T-cell (primary cell): ENCODE measurements at places on chromosomes 7 and 10. TPM values are rescaled to one million over a fixed set of nuclear protein-coding genes. Genes with fewer than 3 reads are reported as not detected.

The HNRNPA2B1 gene
- 414 TPM for total RNA-seq

DNA sequence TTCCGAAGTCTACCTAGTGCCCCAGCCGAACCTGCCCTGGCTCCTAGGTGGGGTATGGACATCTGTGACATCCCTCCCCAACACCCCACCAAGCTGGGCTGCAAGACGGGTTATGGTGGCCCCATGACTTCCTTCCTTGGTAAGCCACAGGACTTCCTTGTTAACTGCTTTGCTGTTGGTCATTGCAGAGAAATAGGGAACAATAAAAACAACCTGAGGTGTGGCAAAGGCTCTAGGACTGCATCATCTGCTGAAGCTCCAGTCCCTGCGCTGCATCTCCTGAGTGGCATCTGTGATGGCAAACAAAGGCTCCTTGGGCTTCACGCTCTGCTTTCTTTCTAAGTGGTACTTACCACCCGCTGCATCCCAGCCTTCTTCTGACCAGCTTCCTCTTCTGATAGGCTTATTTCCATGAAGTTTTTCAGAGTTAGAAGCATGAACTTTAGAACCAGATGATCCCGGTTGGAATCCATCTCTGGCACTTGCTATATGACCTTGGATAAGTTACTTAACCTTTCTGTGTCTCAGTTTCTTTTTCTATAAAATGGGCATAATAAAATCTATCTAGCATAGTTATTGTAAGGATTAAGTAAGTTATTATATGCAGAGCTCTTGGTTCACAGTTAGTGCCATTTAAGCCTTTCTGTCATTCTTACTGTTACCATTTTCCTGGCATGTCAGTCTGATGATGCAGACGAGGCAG is 216.8 kb downstream of the RPS24 start:
- DNase-seq = no peak

DNA sequence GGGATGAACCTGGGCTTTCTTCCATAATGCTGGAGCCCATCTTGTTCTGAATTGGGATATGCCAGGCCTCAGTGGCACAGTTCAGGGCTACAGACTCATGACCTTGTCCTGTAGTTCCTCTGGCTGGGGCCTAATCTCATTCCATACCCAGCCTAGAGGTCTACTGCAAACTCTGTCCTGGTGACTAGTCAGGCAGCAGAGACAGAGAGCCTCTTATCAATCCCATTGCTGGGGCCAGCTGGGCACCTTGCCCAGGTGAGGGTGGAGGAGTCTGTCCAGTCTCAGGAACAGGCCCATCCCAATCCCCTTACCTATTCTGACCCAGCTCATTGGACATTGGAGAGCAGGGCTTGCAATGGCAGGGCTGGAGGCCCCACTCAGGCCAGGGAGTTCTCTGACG is 28.0 kb upstream of the COMTD1 start:
- no peak for DNase-seq

GRCh38 chr7:121561717-121562116 is 165.6 kb upstream of the FAM3C start:
- DNase-seq = no peak

- DNase-seq = no peak
These were observed 338.4 kb downstream of the GLRX3 start for GRCh38 chr10:130474591-130474990.

DNA sequence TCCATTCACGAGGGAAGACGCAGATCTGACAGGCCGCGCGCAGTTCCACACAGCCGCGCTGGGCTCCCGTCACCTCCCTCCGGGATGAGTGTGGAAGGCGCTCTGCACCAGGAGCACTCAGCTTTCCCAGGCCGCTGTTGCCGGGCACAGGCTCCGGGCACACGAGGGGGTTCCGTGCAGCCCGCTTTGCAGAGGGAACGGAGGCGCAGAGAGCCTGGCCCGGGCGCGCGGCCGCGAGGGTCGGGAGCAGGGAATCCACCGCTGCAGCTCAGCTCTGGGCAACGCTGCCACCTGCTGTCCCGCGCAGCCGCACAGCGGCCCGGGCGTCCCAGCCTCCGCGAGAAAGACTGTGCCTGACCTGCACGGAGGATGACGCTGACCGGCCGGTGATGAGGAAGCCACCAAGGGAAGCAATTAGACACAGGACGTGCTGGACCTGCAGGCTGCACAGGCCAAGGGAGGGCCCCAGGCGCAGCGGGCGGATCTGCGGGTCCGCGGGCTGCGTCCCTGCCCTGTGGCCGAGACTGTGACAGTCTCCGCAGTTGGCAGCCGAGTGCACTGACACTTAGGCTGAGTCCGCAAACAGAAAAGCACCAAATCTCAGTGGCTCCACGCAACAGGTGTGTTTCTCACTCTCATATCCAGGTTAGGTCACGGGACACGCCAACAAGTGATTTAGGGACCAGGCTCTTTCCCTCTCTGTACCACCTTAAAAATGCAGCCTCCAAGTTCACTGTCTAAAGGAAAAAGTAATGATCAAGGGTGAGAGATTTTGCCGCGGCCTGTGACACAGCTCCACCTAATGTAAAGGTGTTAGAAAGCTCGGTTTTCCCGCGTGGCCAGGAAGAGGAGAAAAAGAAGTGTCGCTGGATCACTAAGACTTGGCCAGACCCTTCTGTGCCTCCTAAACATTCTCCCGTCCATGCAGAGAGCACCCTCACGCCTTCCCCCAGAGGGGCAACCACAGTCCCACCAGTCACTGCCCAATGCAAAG is 94.5 kb downstream of the SEC61G start:
- no peak for DNase-seq

GRCh38 chr7:155796381-155797261 is 15.6 kb downstream of the SHH start:
- peak; percentile 57 for DNase-seq

DNA sequence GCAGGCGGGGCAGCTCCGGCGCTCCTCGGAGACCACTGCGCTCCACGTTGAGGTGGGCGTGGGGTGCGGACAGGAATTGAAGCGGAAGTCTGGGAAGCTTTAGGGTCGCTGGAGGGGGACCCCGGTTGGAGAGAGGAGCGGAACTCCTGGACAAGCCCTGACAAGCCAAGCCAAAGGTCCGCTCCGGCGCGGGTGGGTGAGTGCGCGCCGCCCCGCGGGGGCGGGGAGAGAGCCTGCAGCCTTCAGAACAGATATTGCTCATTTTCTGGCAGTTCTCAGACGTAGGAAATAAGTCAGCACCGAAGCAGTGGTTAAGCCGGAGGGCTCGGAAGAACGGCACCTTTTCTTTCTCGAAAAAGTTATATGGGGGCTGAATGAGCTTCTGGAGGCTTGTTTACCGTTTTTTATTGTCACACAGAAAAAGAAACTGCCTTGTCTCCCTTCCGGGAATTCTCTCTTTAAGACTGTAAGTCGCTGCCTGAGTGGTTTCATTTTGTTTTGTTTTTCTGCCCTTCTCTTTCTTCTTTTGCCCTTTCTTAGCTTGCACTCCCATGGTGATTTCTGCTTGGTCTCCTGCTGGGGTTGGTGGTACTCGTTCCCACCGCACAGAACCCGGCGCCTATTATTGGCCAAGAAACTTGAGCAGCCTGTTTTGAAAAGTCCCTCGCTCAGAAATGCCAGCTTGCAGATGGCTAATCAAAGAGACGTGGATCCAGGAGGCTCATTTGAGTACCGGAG is 732 bp downstream of the FAS start:
- DNase-seq = peak; percentile 51

DNA sequence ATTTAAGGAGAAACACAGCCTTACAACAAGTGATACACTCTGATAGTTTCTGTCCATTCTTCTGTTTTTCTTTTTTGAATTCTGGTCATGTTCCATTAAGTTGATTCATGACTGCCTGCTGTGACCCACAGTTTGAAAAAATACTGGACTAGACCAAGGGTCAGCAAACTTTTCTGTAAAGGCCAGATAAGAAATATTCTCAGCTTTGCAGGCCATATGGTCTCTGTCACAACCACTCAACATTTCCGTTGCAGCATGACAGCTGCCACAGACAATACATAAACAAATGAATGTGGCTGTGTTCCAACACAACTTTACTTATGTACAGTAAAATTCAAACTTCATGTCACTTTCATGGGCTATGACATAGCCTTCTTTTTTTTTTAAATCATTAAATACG is 156.7 kb downstream of the PLXNA4 start:
- no peak for DNase-seq

DNA sequence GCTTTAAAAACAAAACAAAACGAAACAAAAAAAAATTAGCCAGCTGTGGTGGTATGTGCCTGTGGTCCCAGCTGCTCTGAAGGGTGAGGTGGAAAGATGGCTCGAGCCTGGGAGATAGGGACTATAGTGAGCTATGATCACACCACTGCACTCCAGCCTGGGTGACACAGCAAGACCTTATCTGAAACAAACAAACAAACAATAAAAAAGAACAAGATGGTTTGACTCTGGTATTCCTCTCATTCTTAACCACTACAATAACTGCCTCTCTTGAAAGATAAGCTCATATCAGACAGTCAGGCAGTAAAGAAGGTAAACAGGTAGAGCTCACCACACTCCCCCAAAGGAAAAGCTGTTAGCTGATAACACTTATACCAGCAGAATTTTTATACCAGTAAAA is 14.1 kb upstream of the DUSP5 start:
- no peak for DNase-seq

DNA sequence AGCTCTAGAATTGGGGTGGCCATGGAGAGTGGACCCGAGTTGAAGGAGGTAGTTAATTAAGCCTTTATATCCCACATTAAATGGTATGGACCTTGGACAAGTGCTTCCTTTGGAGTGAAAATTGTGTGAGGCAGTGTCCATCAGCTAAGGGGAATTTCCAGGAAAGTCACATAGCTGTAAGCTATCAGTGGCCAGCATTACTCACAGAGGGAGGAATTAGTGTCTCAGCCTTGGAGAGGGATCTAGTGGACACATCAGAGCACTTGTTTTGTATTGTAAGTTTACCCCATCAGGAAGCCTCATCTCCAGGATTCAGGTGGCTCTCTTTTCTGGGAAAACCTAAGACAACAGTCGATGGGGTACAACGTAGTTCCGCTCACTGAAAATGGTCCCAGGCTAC is 416.7 kb downstream of the TFEC start:
- DNase-seq = no peak

DNA sequence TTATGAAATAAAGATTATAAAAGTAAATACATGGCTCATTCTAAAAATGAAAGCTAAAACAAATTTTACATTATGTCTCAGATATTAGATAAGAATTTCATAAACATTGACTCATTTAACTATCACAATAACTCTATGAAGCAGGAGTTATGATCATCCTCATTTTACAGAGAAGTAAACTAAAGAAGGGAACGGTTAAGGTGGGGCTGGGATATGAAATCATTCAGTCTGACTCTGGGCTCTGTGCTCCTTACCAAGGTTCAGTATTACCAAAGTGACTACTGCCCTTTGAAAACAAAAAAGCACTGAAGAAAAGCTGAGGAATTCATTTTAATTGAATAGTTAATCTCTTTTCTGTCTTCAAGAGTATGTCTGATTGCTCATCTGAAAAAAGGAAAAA is 22.1 kb upstream of the CUBN start:
- DNase-seq = no peak
